OCI-LY7 (cell line): ENCODE measurements at places on chromosomes 5 and 9.

DNA sequence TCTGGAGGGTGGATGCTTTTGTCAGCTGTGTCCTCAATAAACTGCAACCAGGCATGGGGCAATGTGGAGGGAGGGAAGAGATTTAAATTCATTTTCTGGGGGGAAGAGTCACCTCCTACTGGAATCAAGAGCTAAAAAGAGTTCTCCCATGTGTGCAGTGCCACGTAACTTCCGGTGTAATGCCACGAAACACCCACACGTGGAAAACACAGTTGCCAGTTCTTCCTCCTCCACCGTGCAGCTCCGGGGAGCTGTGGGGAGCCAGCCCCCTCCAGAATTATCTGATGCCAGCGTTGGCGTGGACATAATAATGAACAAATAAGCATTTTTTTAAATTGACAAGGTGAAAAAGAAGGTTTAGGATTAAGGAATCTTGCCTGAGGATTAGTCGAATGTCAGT is 32.1 kb upstream of the MED10 start:
- no peak for DNase-seq

GRCh38 chr9:135693265-135693664 is 6.0 kb downstream of the SOHLH1 start:
- no peak for DNase-seq

GRCh38 chr5:43161244-43161643 is 30.8 kb upstream of the NIM1K start:
- DNase-seq: no peak

DNA sequence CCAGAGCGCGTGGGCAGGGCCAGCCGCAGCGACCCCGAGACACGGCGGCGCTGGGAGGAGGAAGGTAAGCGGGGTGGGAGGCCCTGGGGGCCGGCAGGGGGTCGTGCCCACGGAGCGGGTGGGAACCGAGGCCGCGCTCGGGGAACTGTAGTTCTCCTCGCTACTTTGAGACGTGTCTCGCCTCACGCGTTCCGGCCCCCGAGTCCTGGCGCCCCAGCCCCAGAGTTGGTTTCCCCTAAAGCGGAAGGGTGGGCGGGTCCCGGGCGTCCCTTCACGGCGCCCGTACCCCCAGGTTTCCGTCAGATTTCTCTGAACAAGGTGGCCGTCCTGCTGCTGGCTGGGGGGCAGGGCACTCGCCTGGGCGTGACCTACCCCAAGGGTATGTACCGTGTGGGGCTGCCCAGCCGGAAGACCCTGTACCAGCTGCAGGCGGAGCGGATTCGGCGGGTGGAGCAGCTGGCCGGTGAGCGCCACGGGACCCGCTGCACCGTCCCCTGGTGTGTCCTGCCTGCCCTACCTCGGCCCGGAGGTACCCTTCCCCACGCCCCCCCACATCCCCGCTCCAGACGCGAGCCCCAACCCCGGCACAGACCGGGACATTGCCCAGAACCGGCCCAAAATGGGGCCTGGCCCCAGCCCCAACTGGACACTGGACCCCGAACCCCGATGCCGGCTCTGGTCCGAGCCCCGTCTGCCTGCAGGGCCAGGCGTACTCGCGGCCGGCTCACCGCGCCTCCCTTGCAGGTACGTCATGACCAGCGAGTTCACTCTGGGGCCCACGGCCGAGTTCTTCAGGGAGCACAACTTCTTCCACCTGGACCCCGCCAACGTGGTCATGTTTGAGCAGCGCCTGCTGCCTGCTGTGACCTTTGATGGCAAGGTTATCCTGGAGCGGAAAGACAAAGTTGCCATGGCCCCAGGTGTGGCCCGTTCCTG is 709 bp downstream of the UAP1L1 start:
- DNase-seq: peak; percentile 42

DNA sequence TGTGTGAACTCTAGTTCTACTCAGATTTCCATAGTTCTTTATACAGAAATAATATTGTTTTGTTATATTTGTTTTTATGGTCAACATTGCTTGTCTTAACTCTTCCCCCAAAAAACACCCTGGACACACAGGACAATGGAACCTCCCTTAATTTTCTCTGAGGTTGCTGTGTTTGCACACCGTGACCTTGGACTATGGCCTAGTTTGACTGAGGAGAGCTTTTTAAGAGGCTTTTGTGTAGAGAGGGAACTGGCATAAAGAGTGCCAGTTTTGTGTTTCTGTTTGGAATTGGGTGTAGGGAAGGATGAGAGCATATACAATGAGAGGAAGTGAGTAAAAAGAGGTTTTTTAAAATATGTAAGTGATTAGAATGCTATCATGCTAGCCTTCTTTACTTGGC is 101.1 kb upstream of the MEF2C start:
- no peak for DNase-seq

DNA sequence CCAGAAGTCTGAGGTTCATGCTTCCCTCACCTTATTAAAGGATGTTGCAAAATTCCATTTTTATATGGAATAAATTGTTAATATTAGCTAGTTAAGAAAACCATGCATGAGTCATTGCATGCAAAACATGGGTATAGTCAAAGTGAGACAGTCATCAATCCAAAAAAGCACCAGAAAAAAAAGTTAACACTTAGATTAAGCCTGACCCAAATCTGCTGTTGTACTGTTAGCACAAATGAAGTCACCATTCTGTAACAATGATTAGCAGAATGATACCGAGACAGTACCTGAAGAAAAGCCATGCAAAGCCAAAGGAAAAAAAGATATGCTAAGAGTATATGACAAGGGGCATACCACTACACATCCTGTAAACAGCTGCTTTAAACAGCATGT is 49.5 kb downstream of the PKD2L2 start:
- DNase-seq: no peak

- no peak for DNase-seq
These were observed 66.7 kb downstream of the SIL1 start for GRCh38 chr5:139131465-139131864.

- DNase-seq: peak; percentile 81
These were observed 49.1 kb upstream of the GADD45G start for GRCh38 chr9:89555451-89556375.

DNA sequence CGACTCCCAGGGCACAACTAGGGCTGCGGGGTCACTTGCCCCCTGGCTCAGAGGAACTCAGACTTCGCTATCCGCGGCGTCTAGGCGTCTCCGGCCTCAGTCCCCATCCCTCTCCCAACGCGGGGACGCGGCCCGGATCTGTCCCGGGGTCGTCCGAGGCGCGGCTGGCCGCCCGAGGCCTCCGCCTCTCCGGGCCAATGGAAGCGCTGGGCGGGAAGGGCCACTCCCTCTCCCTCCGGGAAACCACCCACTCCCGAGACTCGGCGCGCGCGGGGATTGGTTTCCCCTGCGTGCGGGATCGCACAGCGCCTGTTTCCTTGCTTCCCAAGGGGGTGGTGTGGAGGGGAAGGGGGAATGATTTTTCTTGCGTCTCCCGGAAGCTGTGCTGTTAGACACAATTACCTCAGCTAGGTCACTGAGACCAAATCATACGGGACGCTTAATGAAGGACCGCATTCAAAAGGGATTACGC is 38.3 kb downstream of the NR2F1 start:
- DNase-seq: no peak

DNA sequence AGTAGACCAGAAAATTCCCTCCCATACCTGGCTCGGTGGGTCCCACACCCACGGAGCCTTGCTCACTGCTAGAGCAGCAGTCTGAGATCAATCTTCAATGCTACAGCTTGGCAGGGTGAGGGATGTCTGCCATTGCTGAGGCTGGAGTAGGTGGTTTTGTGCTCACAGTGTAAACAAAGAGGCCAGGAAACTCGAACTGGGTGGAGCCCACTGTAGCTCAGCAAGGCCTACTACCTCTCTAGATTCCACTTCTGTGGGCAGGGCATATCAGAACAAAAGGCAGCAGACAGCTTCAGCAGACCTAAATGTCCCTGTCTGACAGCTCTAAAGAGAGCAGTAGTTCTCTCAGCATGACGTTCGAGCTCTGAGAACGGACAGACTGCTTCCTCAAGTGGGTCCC is 5.6 kb upstream of the GZMA start:
- no peak for DNase-seq

- peak; percentile 17 for DNase-seq
These were observed 12.4 kb downstream of the POLK start for GRCh38 chr5:75524071-75524470.

DNA sequence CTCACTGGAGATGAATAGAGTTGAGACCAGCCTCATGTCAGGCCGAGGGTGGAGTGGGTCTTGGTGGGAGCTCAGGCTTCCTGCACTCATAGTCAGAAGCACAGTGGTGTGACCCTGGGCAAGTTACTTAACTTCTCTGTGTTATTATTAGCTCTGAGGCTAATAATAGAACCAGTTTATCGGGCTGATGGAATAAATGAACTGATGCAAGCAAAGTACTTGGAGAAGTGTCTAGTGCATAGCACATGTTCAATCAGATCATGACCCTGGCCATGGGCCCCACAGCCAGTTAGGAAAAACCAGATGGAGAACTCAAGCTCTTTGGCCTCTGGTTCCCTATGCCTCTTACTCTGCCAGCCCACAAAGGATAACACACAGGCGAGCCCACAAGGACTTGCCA is 45.3 kb upstream of the OSMR start:
- no peak for DNase-seq

DNA sequence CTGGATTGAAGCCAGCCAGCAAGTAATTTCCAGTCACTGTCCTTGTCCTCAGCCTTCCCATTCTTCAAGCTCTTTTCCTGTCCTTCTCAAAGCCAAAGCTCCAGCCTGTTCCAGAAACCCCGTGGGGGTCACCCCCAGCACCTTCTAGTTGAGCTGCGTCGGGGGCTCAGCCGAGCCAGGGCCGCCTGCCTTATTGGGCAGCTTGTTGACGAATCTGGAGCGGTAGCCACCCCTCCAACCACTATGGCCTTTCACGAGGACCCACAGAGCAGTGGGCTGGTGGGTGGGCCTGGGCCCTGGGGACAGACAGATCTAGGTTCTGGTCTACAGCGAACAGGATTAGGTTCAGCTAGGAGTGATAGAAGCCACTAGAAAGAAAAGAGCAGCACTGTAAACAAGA is 47.3 kb downstream of the TSPAN17 start:
- DNase-seq: no peak

DNA sequence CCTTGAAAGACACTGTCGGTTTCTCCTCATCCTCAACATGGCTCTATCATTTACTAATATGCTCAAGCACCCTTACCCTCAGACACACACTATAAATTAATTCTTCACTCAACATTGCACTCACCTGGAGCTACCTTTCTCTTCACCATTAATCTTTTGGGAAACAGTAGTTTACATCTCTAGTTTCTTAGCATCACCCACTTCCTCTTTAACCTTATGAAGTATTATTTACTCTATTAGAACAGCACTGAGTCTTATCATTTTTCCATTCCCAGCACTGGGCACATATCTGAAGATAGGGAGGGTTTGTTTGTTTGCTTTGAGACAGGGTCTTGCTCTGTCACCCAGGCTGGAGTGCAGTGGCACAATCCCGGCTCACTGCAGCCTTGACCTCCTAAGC is 213.5 kb downstream of the SMARCA2 start:
- DNase-seq: no peak

- DNase-seq: no peak
These were observed 20.8 kb upstream of the KIF2A start for GRCh38 chr5:62284946-62285891.

- DNase-seq: no peak
These were observed 49.3 kb upstream of the GNA14 start for GRCh38 chr9:77697238-77697984.

DNA sequence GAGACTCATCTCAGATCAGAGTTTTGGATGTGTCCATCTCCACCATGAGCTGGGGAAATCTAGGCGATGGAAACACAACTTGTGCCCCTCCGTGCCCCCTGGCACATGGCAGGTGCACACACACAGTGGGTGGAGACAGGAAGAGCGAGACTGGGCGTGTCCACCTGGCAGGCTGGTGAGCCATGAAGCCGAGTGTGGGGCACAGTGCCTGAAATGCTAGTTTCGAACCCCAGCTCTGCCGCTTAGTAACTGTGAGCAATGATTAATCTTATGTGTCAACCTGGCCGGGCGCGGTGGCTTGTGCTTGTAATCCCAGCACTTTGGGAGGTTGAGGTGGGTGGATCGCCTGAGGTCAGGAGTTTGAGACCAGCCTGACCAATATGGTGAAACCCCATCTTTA is 80.8 kb upstream of the RNU6ATAC start:
- peak; percentile 27 for DNase-seq

- DNase-seq: no peak
These were observed 224.4 kb downstream of the TUSC1 start for GRCh38 chr9:25453875-25454274.

DNA sequence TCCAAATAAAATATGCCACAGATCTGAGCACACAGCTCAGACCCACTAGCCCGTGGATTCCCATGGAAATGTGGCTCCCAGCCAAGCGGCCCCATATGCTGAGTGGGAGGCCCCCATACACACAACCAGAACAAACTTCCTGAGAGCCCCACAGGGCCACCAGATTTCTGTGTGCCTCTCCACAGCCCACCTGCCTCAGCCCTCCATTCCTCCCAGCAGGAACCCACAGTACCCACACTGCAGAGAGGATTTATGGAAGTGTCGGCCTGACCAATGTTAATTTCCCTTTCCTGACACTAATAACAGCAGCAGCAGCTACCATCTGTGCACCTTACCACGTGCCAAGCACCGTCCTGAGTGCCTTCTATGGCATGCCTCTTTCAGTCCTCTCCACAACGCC is 99.3 kb upstream of the SPOCK1 start:
- DNase-seq: no peak

- DNase-seq: no peak
These were observed 10.5 kb upstream of the SCAI start for GRCh38 chr9:125153712-125154367.

DNA sequence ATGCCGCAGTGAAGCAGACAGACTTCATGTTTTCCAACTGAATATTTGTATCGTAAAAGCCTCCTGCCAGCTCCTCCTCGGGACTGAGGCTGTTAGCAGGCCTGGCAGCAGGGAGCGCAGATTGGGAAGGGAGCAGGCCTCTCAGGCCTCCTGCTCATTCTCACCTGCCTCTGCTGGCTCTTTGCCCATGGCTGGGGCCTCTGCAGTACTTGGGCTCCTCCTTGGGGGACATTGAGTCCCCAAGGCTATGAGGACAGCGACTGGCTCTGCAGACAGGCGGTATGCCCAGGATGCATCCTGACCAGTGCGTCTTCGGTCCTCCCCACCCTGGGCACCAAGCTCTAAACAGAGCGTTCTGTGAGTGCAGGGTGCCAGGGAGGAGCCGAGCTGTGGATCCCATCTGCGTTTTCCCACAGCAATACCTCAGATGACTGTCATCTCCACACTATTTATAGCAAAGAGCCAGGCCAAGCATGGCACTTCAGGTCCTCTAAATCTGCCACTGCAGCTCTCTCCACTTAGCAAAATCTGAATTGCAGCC is 38.7 kb downstream of the TSTD2 start:
- DNase-seq: no peak

GRCh38 chr5:178313316-178313715 is 80.7 kb upstream of the PHYKPL start:
- no peak for DNase-seq

- peak; percentile 55 for DNase-seq
These were observed 6.5 kb upstream of the RICTOR start for GRCh38 chr5:39080597-39081204.

- no peak for DNase-seq
These were observed 21.3 kb downstream of the NTNG2 start for GRCh38 chr9:132183134-132183533.

- no peak for DNase-seq
These were observed 75.0 kb upstream of the SLC1A3 start for GRCh38 chr5:36531401-36531800.

- peak; percentile 95 for DNase-seq
These were observed at the start of gene KIF27 for GRCh38 chr9:83920927-83921707. Gene KIF27 (minus strand): TSS chr9:83921432. CDS start chr9:83915591, 5,841 bp downstream.

- peak; percentile 56 for DNase-seq
These were observed 13.0 kb downstream of the SLC4A9 start for GRCh38 chr5:140372971-140373487.

- DNase-seq: peak; percentile 72
These were observed 77.7 kb upstream of the SELENOP start for GRCh38 chr5:42889311-42889933.
